ENCODE measurements at places on chromosomes 1 and 21.

GRCh38 chr1:10507111-10507879, 32.5 kb downstream of the PEX14 start:
- H3K4me1 ChIP-seq = peaks cover 70% of the 10 kb centered on the region
- H3K27ac ChIP-seq = no peak overlapping the region

GRCh38 chr1:20308569-20308968, 17.9 kb downstream of the VWA5B1 start:
- no peak overlapping the region for H3K4me3 ChIP-seq
- no peak overlapping the region for H3K27ac ChIP-seq
- no peaks in the 10 kb centered on the region for H3K4me1 ChIP-seq
- H3K27me3 ChIP-seq = peaks cover 23% of the 10 kb centered on the region

GRCh38 chr1:168653567-168653966, 75.4 kb downstream of the DPT start:
- no peak for DNase-seq
- peaks cover 16% of the 10 kb centered on the region for H3K4me1 ChIP-seq

GRCh38 chr21:46250146-46250725, 21.7 kb upstream of the LSS start:
- peaks cover 76% of the 10 kb centered on the region for H3K36me3 ChIP-seq
- peaks cover 4% of the 10 kb centered on the region for H3K27me3 ChIP-seq
- DNase-seq = no peak
- H3K4me1 ChIP-seq = peaks cover 15% of the 10 kb centered on the region

- no peak overlapping the region for H3K27ac ChIP-seq
- peaks cover 4% of the 10 kb centered on the region for H3K4me1 ChIP-seq
- no peaks in the 10 kb centered on the region for H3K27me3 ChIP-seq
Observed at GRCh38 chr1:37537378-37537777, 16.7 kb downstream of the SNIP1 start.

GRCh38 chr1:246947255-246947654, 15.5 kb upstream of the AHCTF1 start:
- no peak overlapping the region for H3K4me3 ChIP-seq
- no peak overlapping the region for H3K27ac ChIP-seq
- H3K36me3 ChIP-seq = peaks cover 54% of the 10 kb centered on the region
- no peaks in the 10 kb centered on the region for H3K27me3 ChIP-seq
- no peaks in the 10 kb centered on the region for H3K4me1 ChIP-seq
- DNase-seq = no peak

DNA sequence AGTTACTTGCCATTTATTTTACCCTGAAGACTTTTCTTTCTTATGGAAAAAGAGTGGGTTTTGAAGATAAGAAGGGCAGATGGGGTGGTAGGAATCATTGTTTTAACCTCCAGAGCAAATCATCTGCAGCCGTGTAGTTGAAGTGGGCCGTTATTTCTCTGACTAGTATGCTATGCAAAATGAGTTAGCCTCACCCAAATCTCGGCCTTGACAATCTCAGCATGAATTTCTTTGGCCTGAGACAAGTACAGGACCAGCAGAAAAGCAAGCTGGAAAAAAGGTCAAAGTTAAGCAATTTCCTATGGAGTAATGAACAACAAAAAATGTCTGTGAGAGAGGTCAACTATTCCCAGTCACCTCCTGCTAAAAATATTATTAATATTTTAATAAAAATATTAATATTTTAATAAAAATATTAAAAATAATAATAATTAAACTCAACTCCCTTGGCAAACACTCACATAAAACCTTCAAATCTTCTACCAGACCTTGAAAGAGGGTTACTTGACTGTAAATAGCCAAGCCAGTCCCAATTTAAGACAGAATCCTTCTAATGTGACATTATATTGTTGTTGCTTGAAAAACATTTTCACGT, 6.8 kb upstream of the TEKT2 start:
- DNase-seq = no peak
- H3K4me1 ChIP-seq = no peaks in the 10 kb centered on the region
- H3K36me3 ChIP-seq = no peaks in the 10 kb centered on the region
- no peak overlapping the region for H3K4me3 ChIP-seq
- peaks cover 2% of the 10 kb centered on the region for H3K27me3 ChIP-seq

DNA sequence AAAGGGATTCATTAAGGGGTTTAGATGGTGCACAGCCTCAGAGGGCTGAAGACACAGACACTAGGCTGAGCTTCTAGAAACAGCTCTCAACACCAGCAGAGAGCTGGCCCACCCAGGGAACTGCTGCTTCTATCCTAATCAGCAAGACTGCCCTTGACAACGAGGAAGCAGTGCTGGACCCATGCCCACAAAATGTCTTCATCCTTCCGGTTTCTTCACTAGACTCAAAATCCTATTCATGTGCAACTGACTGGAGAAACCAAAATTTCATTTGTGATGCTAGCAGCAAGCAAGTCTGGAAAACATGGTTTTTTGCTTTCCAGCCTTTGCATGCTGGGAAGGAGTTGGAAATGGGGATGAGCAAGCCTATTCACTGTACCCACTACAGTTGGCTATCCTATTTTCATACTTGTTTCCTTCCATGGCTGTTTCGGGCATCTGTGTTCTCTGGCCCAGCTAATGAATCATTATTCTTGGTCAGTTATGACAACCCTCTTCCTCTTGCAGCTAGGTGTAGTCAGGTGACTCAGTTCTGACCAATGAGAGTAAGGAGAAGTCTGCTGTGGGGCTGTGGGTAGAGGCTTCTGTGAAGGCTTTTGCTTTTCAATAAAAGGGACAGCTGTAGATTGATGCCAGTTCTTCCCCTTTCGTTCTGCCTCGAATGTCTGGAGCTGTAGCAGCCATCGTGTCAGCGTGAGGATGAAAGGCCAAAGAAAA, 14.6 kb upstream of the TMEM61 start:
- no peak for DNase-seq
- H3K36me3 ChIP-seq = no peaks in the 10 kb centered on the region
- no peak overlapping the region for H3K27ac ChIP-seq
- H3K4me1 ChIP-seq = no peaks in the 10 kb centered on the region
- peaks cover 7% of the 10 kb centered on the region for H3K27me3 ChIP-seq

- no peaks in the 10 kb centered on the region for H3K36me3 ChIP-seq
- no peak overlapping the region for H3K27ac ChIP-seq
- peaks cover 38% of the 10 kb centered on the region for H3K4me1 ChIP-seq
- H3K27me3 ChIP-seq = peaks cover 8% of the 10 kb centered on the region
- no peak for DNase-seq
- H3K4me3 ChIP-seq = no peak overlapping the region
Observed at GRCh38 chr1:58862728-58863385, 79.0 kb upstream of the JUN start.

- peak overlapping the region; percentile 60 for H3K27ac ChIP-seq
- no peaks in the 10 kb centered on the region for H3K36me3 ChIP-seq
- peaks cover 11% of the 10 kb centered on the region for H3K27me3 ChIP-seq
Observed at GRCh38 chr1:119782631-119783325, 14.1 kb upstream of the HMGCS2 start.

DNA sequence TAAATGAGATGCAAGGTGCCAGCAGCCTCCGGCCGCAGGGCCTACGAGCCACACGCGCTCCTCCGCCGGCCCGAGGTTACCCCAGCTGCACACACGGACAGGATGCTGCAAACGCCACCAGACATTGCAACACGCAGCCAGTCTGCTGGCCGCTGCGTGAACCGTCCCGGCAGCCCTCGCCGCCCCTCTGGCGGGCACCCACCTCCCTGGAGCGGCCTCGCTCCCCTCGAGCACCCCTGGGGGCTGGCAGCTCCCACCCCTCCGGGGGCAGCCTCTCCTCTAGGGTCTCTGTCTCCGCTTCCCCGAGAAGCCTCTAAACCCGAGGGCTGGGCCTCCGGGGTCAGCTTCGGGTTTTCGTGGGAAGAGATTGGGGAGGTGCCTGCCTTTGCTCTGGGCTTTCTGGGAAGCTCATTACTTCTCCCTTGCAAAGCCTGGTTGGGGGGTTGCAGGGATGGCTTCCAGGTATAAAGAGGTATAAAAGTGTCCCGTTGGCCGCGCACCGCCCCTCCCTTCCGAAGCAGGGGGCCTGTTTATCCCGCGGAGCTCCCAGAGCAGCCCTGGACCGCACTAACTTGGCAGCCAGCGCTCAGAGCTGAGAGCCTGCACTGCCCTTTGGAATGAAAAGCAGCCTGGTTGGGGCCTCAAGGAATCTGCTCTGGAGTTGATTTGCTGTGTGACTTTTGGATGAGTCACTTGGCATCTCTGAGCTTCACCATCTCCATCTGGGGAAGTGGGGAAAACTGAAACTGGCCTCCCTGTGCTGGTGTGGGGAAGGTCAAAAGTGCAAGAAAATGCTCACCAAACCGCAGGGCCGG, 21.8 kb downstream of the DHRS3 start:
- peaks cover 83% of the 10 kb centered on the region for H3K4me1 ChIP-seq
- no peak overlapping the region for H3K27ac ChIP-seq
- H3K27me3 ChIP-seq = peaks cover 20% of the 10 kb centered on the region
- H3K36me3 ChIP-seq = no peaks in the 10 kb centered on the region
- H3K4me3 ChIP-seq = peak overlapping the region; percentile 68

DNA sequence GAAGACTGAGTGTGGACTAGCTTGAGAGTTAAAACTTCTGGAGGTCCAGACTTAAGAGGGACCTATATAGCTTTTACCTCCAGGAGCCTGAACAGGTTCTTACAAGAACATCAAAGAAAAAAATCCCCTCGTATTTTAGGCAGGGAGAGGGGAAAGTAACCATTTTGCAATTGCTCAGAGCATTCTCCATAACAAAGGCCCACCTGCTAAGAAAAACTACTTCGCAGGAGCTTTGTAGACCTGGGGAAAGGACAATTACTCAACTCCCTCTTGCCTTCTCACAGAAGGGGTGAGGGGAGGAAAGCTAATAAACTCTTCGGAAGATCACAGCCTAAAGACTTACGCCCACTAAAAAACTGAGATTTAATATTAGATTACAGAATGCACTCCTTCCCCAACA, 86.3 kb downstream of the RERE start:
- H3K4me1 ChIP-seq = no peaks in the 10 kb centered on the region
- no peak overlapping the region for H3K27ac ChIP-seq
- H3K4me3 ChIP-seq = no peak overlapping the region
- H3K27me3 ChIP-seq = no peaks in the 10 kb centered on the region
- DNase-seq = no peak

DNA sequence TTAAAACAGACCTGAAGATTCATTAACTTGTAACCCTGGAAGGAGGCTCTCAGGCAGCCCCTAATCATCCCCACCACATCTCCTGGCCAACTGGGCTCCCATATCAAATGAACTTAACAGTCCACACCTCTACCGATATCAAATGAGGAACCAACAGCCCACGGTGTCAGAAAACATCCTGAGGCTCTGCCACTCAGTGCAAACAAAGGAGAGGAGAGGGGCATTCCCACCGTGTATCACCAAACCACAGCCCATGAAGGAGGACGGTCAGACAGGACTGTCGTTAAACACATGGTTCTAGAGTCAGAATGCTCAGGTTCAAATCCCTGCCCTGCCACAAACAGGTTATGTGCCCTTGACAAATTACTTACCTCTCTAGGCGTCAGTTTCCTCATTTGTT, 52.5 kb downstream of the ERI3 start:
- no peak overlapping the region for H3K27ac ChIP-seq
- peaks cover 58% of the 10 kb centered on the region for H3K4me1 ChIP-seq
- peaks cover 3% of the 10 kb centered on the region for H3K27me3 ChIP-seq
- no peak overlapping the region for H3K4me3 ChIP-seq
- peaks cover 52% of the 10 kb centered on the region for H3K36me3 ChIP-seq

DNA sequence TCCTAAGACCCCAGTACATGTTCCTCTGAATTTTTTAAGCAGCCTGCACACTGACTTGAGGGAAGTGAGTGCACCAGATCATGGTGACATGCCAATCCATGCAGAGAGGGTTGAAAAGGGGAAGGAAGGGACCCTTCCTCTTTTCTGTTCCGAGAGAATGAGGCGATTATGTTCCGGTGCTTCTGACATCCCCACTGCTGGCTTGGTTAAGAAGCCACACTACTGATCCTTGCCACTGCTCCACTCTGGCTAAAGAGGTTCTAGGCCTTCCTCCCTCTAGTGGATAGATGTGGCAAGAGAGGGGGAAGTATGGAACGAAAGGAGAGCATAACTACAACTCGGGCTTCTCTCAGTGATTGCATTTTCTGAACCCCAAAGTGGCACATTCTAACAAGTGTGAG, 1.8 kb upstream of the CYB5R1 start:
- H3K36me3 ChIP-seq = no peaks in the 10 kb centered on the region
- H3K4me3 ChIP-seq = peak overlapping the region; percentile 66
- H3K4me1 ChIP-seq = peaks cover 23% of the 10 kb centered on the region
- peak; percentile 28 for DNase-seq
- peaks cover 32% of the 10 kb centered on the region for H3K27me3 ChIP-seq
- H3K27ac ChIP-seq = no peak overlapping the region

DNA sequence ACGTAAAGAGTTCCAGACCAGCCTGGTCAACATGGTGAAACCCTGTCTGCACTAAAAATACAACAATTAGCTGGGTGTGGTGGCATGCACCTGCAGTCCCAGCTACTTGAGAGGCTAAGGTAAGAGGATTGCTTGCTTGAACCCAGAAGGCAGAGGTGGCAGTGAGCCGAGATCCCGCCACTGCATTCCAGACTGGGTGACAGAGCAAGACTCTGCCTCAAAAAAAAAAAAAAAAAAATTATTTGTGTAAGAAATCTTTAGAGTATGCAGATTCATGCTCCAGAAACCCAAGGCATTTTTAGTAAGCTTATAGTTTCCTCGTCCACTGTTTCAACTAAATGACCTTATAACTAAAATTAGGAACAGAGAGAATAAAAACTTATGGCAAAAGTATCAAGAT, 51.3 kb downstream of the ABL2 start:
- H3K4me1 ChIP-seq = no peaks in the 10 kb centered on the region
- H3K4me3 ChIP-seq = no peak overlapping the region
- H3K27me3 ChIP-seq = no peaks in the 10 kb centered on the region
- peaks cover 5% of the 10 kb centered on the region for H3K36me3 ChIP-seq
- DNase-seq = no peak

- no peak overlapping the region for H3K4me3 ChIP-seq
- no peak for DNase-seq
- no peaks in the 10 kb centered on the region for H3K4me1 ChIP-seq
- peaks cover 3% of the 10 kb centered on the region for H3K27me3 ChIP-seq
- no peak overlapping the region for H3K27ac ChIP-seq
Observed at GRCh38 chr1:33895396-33895795, 31.5 kb downstream of the HMGB4 start.

DNA sequence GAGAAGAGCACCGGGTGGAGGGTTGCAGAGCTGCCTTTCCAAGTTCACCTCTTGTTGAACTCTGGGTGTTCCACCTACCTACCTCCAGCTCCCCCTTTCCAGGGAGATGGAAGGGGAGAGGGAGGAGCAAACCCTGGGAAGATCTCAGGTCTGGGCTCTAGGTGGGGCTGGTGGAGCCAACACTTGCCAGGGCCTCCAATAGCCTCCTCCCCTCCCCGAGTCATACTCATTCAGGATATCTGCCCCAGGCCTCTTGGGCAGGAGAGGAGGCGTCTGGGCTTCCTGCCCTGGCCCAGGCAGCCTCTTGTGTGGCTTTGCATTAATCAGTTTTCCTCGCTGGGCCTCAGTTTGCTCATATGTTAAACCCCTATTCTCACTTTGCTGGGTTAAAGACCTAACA, 13.4 kb downstream of the RAP1GAP start:
- H3K36me3 ChIP-seq = no peaks in the 10 kb centered on the region
- peaks cover 9% of the 10 kb centered on the region for H3K4me1 ChIP-seq
- no peak for DNase-seq
- H3K27ac ChIP-seq = no peak overlapping the region
